Non-pigmented ciliary epithelial cell (primary cell): ENCODE measurements at places on chromosomes 6 and 20.

- DNase-seq, result no peak
Observed at GRCh38 chr6:39979461-39980328, 45.4 kb upstream of the MOCS1 start.

- no peak for DNase-seq
Observed at GRCh38 chr20:43183536-43184070, 6.1 kb downstream of the PTPRT start.

DNA sequence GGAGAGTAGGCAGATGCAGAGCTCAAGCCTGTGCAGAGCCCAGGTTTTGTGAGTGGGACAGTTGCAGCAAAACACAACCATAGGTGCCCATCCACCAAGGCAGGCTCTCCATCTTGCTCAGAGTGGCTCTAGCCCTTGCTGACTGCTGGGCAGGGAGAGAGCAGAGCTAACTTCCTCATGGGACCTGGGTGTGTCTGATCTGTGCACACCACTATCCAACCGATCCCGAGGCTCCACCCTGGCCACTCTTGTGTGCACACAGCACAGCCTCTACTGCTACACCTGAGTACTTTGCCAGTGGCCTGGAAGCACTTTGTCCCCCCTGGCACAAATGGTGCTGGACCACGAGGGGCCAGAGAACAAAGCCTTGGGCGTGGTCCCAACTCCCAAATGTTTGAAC, 7.9 kb upstream of the DEFB125 start:
- no peak for DNase-seq

DNA sequence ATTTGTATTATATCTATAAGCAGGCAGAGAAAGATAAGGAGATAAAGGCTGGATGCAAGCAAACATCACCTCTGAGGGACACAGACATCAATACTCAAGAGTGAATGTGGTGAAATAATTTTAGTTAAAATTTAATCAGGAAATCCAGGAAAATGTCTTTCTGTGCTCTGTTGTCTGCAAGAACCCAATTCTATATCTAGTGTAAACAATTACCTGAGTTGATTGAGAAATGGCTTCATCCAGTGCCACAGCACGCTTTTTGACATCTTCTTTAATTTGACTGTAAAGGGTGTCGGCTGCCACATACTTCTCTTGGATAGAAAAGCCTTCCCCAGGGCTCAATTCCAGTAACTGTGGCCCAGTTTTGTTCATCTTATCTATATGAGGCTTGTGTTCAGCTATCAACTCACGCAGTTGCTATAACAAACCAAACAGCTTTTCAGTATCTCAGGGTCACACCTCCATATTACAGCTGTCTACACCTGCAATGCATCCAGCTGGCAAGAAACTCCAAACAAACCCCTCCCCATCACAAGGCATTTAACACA, 131.6 kb downstream of the DST start:
- DNase-seq, result no peak

DNA sequence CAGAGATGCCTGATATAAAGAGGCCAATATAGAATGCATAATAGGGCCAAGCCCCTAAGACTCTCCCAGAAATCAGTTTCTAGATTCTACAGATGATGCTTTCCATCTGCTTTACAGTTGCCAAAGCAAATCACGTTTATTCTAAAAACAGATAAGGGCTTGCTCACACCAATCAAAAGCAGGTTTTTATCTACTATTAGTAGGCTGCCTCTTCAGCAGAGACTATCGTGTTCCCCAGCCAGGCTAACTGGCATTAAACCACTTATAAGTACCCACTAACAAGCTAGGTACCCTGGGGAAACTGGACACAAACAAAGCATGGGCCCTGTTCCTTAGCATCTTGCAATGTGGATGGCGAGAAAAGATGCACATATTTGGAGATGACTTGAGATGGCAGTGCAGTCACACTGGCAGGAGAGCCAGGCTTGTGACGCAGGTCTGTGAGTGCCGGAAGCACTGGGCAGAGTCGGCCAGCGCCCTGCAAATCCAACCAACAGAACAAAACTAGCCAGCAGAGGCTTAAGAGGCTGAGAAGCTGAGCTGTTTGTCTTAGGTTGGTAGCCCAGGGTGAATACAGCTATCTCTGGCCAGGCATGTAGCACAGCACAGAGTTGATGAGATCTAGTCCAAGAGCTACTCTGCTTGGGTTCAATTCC, 73.4 kb downstream of the GFOD1 start:
- no peak for DNase-seq

DNA sequence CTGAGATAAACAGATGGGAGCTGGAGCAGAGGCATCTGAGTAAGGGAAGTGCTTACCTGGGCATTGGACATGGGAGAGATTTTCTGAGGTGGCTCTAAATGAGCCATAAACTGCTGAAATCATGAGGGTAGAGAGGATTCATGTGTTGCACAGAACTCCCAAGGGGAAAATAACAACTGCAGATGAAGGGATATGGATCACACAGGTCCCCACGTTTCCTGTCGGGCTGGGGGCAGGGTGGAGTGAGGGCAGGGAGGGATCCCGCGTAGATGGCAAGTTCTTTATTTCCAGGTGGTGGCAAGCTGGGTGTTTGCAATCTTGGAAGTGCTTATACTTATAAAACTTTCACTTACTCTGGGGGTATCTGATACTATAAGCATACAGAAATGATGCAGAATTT, 422.6 kb upstream of the FLRT3 start:
- DNase-seq, result no peak
